ENCODE measurements at places on chromosomes 1 and 21.

GRCh38 chr1:55468142-55468795, 253.1 kb upstream of the USP24 start:
- no peak for DNase-seq

DNA sequence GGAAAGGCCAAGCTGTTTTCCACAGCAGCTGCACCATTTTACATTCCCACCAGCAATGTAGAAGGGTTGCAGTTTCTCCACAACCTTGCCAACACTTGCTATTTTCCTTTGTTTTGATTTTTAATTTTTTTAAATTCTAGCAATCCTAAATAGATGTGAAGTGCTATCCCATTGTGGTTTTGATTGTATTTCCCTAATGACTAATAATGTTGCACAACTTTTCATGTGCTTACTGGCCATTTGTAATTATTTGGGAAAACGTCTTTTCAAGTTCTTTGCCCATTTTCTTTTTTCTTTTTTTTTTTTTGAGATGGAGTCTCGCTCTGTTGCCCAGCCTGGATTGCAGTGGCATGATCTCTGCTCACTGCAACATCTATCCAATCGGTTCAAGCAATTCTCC, 53.9 kb downstream of the VCAM1 start:
- no peak for DNase-seq

- DNase-seq, result no peak
Observed at GRCh38 chr1:51415963-51416362, 85.6 kb upstream of the TTC39A start.

DNA sequence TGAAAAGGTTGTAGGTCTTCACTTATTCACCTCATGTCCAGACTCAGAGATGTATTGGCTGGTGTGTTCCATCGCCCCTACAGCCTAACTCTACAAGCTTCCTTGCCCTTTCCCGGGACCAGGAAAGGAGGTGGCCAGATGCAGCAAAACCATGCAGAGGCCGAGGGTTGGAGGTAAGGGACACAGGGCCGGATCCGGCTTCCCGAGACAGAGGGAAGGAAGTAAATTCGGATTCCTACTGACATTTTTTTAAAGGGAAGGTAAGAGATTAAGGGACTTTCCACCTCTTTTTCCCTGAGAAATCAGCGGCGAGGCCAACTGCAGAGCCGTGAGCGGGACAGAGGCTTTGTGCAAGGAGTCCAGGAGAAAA, 12.7 kb downstream of the EPHA10 start:
- DNase-seq, result no peak

DNA sequence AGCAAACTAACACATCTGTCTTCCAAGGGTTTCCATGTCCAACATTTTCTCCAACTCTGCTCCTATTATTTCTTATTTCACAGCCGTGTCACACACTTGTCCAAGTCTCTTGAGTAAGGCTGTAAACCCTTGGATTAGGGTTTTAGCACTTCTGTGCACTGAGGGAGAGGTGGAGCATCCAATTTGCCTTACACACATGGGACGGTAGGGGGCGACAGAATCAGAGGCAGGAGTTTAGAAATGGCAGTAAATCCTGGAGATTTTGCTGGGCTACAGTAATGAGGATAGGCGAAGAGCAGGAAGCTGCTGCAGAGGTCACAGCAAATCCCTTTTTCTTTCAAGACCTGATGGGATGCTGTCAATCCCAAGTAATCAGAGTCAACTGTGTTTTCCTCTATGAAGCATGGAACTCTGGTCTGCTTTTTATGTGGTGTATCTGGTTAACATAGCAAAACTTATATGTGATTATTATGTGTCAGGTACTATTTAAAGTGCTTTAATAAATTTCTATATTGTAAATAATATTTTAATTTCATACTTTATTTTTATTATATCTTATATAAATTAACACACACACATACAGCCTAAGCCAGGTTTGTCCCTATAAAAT, 15.4 kb upstream of the LCE5A start:
- DNase-seq, result peak; percentile 65

GRCh38 chr1:96187020-96187419, 534.6 kb upstream of the PTBP2 start:
- no peak for DNase-seq

GRCh38 chr1:235863699-235864093, 3.0 kb downstream of the LYST start:
- no peak for DNase-seq

DNA sequence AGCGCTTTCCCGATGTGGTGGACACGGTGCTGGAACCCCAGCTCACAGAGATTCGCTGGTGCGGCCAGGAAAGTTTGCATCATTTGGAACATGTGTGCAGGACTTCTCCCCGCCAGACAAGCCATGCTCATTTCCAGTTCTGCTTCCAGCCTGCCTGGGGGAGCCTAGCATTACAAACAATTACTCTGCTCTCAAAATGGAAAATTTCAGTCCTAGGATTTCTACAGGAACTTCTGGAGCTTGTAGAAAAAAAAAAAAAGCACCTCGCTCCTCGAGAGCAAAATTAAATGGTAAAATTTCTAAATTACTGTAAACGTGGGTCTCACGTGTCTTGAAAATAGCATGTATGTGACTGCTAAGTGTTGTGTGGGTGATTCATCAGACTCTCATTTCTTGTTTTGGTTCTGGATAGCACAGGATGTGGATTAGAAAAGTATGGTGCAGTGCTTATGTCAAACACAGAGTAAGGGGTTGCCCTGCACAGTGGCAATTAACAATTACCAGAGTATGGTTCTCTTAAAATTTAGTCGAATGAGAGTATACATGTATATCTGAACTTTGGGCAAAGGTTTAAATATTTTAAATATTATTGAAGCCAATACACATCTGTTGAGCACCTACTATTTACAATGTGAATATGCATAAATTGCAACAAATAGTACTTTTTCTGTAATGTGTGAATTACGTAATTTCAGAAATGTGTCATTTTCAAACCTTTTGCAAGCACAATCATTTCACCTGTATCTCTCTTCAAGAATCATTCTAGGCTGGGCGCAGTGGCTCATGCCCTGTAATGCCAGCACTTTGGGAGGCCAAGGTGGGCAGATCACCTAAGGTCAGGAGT, 61.8 kb upstream of the PTGFRN start:
- DNase-seq, result no peak

DNA sequence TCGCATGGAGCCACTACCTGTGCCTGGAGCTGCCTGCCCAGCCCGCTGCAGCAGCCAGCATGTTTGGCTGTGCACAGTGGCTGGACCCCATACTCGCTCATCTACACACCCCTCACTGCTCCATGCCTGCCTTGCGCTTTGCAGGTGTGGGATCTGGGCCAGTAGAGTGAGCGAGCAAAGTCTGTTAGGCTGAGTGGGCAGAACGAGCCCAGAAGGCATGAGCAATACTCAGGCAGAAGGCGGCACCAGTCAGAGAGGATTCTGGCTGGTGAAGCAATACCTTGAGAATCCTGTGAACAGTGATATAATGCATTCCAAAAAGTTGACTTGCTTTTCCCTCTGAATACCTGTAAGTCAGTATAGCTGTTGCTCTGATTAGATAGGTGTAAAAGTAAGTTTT, 816.4 kb downstream of the KCNT2 start:
- no peak for DNase-seq

- no peak for DNase-seq
Observed at GRCh38 chr21:28522014-28522799, 470.5 kb downstream of the LTN1 start.

DNA sequence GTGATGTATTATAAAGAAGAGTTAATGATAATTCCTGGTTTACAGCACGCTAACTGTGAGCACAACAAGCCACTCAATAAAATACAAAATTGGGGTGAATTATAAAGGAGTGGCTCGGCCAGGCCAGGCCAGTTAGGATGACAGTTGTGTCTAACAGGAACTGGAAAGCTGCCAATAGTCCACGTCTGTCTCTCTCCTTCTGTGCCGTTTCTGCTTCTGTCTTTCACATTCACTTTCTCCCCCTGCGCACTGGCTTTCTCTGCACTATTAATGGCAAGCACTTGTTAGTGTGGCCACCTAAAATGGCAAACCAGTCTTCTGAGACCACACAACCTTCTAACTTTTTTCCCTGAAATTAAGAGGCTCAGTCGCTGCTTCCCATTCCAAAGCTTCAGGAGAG, 394.3 kb downstream of the NTNG1 start:
- no peak for DNase-seq

- no peak for DNase-seq
Observed at GRCh38 chr1:84406346-84406861, 8.1 kb downstream of the DNASE2B start.

DNA sequence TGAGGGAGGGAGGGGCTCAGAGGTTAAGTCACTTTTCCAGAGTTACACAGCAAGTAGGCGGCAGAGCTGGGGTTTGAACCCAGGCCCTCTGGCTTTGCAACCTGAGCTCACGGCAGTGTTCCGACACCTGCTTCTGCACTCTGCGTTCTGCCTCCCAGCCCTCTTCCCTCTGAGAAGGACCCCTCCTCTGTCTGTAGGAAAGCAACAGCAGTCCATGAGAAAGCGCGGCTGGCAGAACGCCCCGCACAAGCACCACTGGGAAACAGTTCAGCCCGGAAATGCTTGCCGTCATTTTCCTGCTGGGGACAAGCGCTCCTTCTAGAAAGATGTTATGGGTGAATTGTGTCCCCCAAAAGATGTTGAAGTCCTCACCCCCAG, 241.1 kb downstream of the NPHP4 start:
- DNase-seq, result no peak

DNA sequence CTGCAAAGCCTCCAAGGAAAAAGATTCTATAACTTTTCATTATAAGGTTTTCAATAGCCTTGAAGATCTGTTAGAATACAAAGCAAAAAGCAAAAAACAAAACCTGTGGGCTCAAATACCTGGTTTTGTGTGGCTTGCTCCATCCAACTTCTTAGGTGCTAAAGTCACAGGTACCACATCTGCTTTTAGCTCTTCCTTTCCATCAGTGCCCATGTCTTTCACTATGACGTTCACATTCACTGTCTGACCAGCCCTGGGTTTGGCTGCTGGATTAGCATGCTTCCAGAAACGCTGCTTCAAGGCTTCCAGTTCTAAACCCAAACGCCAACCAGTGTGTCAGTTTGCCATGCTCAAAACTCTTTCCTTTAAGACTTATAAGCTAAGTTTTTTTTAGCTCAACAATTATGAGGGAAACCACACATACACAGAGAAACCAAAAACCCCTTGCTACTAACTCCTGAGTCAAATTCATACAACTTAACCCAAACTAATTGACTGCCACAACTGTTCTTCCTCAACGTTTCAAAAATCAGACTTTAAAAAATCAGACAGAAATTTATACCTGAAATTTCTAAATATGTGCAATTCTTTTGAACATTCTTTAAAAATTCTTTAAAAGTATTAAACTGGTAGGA, 16.0 kb downstream of the CLSPN start:
- no peak for DNase-seq

GRCh38 chr1:192088496-192088895, 69.8 kb upstream of the RGS18 start:
- no peak for DNase-seq

GRCh38 chr1:81654147-81654546, 146.6 kb upstream of the ADGRL2 start:
- DNase-seq, result no peak

Measured in HEK293T (cell line).